ENCODE measurements at places on chromosomes 7 and 10.

GRCh38 chr10:133388973-133389818 is 4.8 kb upstream of the MTG1 start:
- peak; percentile 23 for DNase-seq

- no peak for DNase-seq
These were observed 5.9 kb downstream of the DIP2C start for GRCh38 chr10:683448-684071.

DNA sequence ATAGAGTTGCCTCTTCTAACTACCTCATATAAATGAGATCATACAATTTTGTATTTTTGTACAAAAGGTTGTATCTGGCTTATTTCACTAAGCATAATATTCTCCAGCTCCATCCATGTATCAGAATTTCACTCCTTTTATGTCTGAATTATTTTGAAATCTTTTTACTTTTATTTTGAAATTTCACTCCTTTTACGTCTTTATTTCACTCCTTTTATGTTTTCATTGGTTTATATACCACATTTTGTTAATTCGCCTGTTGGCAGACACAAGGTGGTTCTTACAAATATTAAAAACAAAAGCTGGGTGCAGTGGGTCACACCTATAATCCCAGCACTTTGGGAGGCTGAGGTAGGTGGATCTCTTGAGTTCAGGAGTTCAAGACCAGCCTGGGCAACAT is 5.8 kb downstream of the EZH2 start:
- DNase-seq, result no peak

- DNase-seq, result no peak
These were observed 290.9 kb upstream of the NFE2L3 start for GRCh38 chr7:25861164-25861496.

DNA sequence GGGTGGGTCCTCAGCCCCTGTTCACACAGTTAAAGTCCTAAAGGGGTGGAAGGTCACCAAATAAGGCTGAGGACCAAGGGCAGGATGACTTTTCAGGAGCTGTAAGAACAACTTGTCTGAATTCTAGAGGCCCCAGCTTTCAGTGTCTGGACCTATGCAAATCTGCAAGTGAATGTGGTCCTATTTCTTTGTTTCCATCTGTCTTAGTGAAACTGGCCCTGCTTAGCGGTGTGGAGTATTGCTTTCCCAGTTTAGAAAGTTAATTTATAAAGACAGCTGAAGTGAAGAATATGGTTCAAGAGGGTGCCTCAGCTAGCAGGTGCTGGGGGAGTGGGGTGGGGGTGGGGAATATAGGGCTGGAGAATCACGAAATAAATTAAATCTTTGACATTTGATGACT is 40.1 kb downstream of the HHEX start:
- DNase-seq, result no peak
